ENCODE measurements at places on chromosomes 1 and 21.

GRCh38 chr21:16928439-16928838 is 584.4 kb upstream of the CXADR start:
- no peak for DNase-seq

DNA sequence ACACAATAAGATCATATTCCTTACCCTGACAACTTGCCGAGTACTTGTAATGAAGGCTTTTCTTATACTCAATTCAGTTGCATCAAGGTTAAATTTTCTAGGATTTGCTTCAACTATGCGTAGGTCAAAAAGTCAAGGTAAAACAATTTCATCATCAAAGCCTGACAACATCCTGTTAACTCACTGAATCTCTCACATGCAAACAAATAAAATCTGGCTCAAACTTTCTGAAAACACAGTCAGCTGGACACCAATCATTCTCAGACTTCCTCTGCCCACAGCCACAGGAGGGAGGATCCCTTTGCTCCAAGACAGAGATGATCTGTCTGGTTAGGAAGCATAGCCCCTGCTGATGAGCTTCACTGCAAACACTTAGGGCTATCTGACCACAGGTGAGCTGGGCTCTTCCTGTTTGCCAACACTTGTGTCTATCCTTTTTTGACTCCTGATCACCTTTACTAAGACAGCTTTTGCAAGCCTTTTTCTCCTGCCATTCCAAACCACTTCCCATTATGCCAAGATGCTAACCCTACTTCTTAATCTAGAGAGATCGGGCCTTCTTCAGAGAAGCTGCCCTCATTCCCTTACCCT is 20.0 kb downstream of the STX6 start:
- DNase-seq = no peak

GRCh38 chr1:200374569-200375295 is 35.1 kb downstream of the ZNF281 start:
- no peak for DNase-seq

GRCh38 chr21:39156024-39156423 is 27.2 kb downstream of the PSMG1 start:
- no peak for DNase-seq

DNA sequence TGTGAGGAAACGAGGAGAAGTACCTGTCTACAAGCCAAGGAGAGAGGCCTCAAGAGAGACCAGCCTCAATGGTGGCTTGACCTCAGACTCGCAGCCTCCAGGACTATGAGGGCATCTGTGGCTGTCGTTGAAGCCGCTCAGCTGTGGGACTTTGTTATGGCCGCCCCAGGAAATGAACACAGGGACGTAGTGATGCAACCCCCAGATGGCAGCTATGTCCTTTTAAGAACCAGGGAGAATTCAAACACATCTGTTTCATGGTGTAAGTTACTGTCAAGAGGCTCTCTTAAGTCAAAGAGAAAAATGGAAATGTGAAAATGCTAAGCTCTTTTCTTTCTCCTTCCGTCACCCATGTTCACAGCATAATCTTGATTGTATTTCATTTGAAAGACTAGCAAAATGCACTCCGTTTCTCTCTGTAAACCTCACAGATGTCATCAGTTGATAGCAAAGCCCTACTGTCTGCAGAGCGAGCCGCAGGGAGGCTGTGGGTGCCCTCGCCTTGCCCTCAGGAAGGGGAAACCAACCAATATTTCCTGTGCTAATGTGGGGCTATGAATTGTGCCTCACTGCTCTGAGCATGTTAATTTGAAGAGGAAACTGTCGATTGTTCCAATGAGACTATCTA is 21.3 kb downstream of the UBASH3A start:
- no peak for DNase-seq
